ENCODE measurements at places on chromosomes 11 and 22.
A peak's percentile ranks its signal among the peaks of the same experiment; 100 is the strongest.

DNA sequence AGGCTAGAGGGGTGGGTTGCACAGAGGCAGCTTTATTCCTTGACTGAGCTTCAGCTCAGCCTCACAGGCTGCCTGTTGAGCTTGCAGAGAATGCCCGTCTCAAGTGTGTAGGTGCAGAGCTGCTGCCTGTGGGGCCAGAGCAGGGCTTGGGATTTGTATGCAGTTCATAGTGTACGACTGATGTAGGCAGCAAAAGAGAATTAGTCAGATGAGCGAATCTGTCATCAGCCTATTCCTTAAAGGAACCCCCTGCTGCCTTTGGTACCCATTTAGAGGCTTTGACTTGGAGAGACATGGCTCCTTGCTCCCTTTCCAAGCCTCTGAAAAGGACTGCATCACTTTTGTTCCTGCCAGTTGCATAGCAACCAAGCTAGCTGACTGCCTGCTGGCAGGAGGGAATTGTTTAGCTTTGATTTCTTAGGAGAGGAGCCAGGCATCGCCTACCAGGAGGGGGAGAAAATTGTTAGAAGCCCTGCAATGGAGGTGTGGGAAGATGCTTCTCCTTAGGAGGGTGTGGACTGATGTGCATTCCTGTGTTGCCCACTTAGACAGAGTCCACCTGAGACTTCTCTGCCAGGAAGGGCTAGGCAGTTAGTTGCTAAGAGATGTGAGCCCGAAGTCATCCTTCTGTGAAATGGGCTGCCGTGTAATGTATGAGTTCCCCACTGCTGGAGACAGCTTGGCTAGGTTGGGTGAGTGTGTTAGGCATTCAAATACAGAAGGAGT, 10.9 kb downstream of the ACO2 start:
- no peak for DNase-seq

GRCh38 chr11:68442433-68442832, 18.1 kb upstream of the PPP6R3 start:
- DNase-seq = no peak

DNA sequence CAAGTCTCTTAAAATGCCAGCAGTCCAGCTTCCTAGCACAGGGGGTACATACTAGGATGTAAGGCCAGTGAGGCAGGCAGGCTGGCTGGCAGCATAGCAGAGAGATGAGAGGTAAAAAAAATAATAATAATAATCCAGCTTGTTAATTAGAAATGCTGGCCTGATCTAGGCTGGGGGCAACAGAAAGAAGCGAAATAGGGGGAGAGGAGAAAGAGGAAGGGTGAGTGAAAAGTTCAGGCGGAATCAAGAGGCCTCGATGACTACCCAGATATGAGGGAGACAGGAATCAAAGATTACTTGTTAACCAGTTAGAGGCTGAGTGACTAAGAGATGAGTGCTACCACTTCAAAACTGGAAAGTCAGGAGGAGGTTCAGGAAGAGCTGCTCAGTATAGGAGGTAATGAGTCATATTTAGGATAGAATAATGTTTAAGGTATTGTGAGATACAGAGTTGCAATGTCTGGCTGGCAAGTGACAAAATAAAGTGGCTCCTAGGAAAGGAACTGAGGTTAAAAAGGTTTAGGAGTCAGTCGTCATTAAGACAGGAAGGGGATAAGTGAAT, 2.8 kb downstream of the ALKBH8 start:
- DNase-seq = no peak

GRCh38 chr11:11016068-11016467, 158.2 kb upstream of the ZBED5 start:
- DNase-seq = no peak

GRCh38 chr11:110337570-110338193, 41.3 kb upstream of the RDX start:
- DNase-seq = no peak

DNA sequence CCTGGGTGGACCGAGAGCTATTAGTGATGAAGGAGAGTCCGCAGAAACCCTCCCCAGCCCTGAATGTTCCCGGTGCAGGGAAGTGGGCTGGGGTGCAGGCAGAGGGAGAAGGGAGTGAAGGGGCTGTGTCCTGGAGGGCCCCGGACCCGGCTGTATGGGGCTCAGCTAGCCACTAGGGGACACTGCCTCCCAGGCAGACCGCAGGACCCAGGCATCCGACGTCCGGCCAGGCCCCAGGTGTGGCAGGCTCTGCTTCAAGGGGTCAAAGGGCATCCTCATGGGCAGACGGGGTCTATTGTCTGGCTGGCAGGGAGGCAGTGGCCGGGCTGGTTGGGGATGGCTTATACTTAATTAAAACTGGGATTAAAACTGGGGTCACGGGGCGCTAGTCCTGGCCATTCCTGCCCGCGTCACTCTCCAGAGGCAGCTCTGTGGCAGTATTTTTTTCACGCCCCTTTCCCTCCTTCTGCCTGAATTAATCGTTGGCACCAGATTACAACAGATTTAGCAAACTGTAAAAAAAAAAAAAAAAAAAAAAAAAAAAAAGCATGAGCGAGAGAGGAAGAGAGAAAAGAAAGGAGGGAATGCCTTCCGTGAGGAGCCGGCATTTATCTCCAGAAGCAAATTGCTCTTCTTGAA, 5.1 kb downstream of the FLRT1 start:
- no peak for DNase-seq

GRCh38 chr11:31259797-31260196, 109.7 kb downstream of the DCDC1 start:
- no peak for DNase-seq

DNA sequence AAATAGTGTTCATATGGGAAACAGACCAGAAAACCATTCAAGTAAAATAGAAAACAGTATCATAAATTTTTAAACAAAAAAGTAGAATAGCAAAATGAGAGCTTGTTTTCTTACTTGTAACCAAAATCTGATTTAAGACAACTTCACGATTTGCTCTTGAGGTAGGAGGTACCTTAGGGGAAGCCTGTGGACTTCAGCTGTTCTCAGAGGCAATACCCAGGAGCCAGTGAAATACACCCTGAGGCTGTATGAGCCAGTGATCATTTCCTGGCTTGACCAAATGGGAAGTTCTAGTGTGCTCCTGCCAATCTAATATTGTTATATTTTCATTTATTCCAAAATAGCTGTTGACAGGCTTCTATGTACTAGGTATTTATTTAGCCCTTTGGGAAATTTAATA, 104.8 kb downstream of the ARHGAP42 start:
- no peak for DNase-seq

DNA sequence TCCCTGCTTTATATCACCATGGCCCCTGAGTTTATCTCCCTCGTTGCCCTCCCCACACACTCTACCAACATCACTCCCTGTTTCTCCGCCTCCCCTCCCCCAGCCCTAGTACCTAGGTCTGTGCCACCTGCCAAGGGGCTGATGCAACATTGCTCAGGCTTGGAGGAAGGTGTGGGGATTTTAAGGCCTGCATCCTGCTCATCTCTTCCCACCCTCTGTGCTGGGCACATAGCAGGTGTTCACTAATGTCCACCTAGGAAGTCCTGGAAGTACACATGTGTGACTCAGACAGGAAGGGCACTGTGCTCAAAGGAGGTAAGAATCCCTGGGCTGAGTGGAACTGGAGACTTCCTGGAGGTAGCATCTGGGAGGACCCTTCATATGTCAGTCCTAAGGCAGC, 37.0 kb downstream of the PDE2A start:
- DNase-seq = no peak

DNA sequence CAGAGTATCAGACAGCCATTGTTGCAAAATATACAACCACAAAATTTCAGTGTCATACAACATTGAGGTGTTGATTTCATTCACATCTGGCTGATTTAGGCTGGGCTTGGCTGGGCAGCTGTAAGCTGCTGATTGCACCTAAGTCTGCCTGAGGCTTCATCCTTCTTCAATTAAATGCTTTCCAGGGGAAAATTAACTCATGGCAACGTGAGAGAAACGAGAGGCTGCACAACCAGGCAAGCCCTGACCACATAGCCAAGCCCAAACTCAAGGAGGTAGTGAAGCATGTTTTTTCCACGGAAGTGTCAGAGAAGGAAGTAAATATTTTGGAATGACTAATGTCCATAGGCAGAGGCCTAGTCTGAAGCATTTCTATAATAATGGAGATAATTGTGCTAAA, 273.8 kb upstream of the ZC3H12C start:
- DNase-seq = no peak

DNA sequence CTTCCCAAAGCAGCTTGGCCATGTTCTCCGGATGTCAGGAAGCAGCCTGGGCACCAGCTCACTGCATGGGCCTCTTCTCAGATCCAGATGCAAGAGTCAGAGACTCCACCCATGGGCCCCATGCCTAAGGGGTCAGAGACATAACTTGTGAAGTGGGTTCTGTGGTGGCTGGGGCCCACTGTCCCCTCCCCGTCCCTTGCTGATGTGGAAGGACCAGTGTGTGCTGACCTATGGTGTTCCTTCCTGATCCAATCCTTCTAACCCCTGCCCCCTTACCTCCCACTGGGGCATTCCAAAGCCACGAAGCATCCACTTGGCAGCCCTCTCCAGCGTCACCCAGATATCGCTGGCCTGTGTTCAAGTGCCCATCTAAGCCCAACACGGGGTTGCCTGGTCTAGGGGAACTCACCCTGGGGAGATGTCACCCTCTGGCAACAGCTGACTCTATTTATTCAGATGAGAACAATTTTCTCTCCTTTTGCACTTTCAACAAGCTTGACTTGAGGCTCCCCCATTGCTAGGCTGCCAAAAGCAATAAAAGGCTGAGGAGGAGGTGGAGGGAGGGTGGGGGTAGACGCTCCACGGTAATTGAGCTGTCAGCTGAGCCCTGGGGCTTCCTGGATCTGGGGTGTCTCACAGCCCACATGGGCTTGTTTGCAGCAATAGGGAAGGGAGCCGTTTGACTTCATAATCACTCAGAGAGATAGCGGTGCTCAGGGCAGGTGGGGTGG, 158.5 kb downstream of the ADAMTS15 start:
- no peak for DNase-seq

DNA sequence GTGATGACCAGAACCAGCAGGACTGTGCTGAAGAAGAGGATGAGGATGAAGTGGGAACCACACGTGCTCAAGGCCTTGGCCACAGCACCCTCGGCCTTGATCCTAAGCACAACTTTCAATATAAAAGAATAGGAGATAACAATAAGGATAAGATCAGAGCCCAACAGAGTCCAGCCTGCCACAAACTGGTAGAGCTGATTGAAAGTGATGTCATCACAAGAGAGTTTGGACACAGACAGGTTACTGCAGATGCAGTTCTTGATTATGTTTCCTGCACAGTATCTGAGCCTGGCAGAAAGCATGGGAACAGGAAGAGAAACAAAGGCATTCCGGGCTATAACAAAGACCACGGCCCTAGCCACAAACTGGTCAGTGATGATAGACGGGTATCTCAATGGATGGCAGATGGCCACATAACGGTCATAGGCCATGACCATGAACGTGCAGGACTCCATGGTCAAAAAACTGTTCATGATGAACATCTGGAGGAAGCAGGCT, 4.5 kb downstream of the OR56A4 start:
- no peak for DNase-seq

- no peak for DNase-seq
These were observed 5.0 kb downstream of the MAP6 start for GRCh38 chr11:75663808-75664207.

DNA sequence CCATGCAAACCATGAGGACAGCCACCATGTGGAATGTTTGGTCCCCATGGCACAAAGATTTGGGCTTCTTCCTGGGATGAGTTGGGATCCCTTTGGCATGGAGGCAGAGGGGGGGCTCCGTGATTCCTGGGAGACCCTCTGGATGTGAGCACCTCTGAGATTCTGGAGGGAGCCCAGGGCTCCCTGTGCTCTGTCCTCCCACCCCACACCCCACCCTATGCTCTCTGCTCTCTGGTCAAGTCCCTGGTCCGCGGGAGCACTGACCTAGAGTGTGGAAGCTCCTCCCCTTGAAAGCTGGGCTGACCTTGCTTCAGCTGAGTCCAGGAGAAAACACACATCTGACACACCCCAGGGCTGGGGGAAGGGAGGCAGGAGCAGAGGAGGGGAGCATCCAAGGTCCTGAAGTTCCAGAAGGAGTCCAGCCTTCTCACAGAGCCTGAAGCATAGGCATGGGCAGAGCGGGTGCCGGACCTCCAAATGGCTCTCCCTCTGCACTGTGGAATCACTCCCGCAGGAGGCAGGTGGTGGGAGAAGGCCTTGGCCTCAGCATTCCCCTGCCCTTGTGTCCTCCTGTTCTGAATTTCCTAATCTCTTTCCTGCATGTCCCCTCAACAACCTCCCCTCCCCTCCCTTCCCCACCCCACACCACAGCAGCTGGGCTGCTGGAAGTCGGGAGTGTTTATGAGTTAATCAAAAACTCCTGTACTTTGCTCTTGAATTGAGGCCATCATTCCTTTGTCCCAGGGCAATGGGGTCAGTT, 25.7 kb upstream of the OAF start:
- DNase-seq = no peak

- peak; percentile 70 for DNase-seq
These were observed at the start of gene MIAT for GRCh38 chr22:26656891-26657851. Gene MIAT (plus strand): TSS chr22:26657588.

DNA sequence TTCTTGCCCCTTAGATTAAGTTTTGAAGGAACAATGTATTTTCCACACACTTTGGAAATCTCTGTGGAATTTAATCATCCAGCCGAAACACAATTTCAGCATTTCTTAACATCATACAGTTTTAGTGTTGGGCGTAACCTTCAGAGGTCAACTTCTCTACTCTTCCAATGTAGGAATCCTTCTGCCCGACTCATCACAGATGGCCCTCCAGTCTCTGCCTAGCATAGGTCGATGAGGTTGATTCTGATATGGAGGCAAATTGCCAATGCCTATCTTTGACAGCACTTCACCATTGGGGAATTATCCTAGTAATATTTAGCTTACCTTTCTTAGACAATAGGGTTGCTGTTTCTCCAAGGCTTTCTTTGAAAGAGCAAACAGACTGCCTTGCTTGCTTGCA, 175.7 kb upstream of the TTC12 start:
- no peak for DNase-seq

GRCh38 chr11:86919557-86920210, 35.5 kb downstream of the FZD4 start:
- no peak for DNase-seq

DNA sequence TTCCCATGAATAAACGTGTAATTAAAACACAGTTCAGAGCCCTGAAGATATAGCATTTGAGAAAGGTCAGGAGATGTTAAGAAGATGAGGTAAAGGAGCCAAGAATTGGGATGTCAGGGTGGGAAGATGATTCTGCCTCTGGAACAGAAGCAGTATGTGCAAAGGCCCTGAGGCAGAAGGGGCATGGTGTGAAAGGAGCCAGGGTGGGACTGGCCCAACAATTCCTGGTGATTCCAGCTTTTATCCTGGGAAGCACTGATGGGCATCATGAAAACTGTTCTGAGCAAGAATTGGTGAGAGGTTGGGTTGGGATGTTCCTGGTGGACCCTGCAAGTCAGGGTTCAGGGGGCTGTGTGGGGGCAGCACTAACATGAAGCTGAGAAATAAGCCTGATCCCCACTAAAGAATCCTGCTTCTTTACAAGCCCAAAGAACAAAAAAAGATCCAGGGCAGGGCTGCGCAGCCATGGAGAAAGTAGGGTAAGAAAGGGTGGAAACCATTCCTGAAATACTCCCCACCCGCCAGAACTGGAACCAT, 2.5 kb upstream of the FXYD6 start:
- DNase-seq = no peak
